ENCODE measurements at places on chromosomes 1 and 21. TPM values are rescaled to one million over a fixed set of nuclear protein-coding genes. Genes with fewer than 3 reads are reported as not detected.

- no peak overlapping the region for H3K27ac ChIP-seq
- H3K4me3 ChIP-seq = no peak overlapping the region
- no peaks in the 10 kb centered on the region for H3K27me3 ChIP-seq
- no peaks in the 10 kb centered on the region for H3K36me3 ChIP-seq
- no peak for DNase-seq
Measured at GRCh38 chr1:11641776-11642305, 12.4 kb downstream of the FBXO2 start.

DNA sequence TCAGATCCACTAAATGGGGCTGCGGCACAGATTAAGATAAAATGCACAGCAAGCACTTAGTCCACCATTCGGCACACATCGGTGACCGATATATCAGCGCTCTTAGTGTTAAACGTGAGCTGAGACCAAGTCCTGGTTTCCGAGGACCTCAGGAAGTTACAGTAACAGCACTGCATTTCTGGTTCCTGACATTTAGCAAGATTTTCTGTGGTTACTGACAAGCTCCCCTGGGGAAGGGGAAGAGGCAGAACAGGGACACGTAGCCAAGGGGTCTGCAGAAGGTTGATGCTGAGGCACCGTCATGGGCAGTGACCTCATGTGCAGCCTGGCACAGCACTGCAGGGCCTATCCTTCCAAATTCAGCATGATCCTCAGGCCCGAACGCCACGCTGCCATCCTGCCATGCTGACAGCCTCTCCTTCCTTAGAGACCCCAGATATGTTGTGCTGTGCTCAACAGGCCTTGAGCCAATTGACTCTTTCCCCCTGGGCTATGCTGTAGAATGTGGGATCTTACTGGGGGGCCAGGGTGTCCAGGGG, 13.4 kb upstream of the PEF1 start:
- no peak for DNase-seq
- H3K4me3 ChIP-seq = no peak overlapping the region
- no peaks in the 10 kb centered on the region for H3K27me3 ChIP-seq
- H3K27ac ChIP-seq = no peak overlapping the region
- no peaks in the 10 kb centered on the region for H3K36me3 ChIP-seq
- no peaks in the 10 kb centered on the region for H3K4me1 ChIP-seq

- H3K4me3 ChIP-seq = no peak overlapping the region
- no peaks in the 10 kb centered on the region for H3K4me1 ChIP-seq
- no peaks in the 10 kb centered on the region for H3K36me3 ChIP-seq
- no peak for DNase-seq
Measured at GRCh38 chr1:54453022-54453421, 46.8 kb upstream of the SSBP3 start.

DNA sequence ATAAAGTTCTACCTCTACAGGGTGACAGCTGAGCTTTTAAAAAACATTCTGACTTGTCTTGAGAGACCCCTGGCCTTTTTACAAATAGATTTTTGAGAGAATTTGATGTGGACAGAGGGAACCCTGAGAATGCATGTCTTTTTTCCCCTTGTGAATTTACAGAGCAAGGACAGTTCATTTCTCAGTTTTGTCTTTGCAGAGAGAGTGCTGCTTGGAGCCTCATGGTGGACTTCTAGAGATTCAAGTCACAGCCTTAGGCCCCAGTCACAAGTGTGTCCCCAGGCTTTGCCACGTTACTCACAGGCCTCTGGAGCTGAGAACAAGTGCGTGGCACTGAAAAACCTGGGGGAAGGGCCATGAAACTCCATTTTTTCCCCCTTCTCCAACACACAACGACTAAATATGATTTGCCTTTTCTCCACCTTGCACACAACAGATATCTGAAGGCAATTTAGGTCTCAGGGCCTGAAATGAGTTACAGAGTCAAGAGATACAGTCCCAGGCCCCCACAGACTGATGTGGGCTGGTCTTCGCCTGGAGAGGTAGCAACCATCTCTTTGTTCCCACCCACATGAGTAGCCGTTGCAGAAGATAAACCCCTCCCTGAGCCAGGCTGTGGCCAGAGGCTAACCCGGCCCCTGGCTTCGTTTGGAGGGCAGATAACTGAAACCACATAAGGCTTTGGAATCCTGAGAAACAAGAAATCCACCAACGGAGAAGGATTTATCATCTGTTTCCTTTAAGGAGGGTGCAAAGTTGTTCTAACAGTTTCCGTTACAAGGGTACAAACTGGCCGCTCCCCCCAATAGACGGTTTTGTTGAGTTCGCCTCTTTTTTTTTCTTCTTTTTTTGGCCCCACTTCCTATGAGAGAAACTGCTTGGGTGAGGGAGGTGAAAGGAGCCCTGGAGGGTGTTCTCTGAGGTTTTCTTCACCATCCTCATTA, 1.0 kb upstream of the PIGV start:
- H3K4me3 ChIP-seq = peak overlapping the region; percentile 91
- H3K27ac ChIP-seq = peak overlapping the region; percentile 82
- no peaks in the 10 kb centered on the region for H3K27me3 ChIP-seq
- peak; percentile 44 for DNase-seq
- peaks cover 7% of the 10 kb centered on the region for H3K36me3 ChIP-seq

GRCh38 chr21:46060596-46061061, 37.3 kb upstream of the COL6A2 start:
- H3K36me3 ChIP-seq = no peaks in the 10 kb centered on the region
- no peak for DNase-seq
- peaks cover 5% of the 10 kb centered on the region for H3K4me1 ChIP-seq
- no peak overlapping the region for H3K4me3 ChIP-seq

DNA sequence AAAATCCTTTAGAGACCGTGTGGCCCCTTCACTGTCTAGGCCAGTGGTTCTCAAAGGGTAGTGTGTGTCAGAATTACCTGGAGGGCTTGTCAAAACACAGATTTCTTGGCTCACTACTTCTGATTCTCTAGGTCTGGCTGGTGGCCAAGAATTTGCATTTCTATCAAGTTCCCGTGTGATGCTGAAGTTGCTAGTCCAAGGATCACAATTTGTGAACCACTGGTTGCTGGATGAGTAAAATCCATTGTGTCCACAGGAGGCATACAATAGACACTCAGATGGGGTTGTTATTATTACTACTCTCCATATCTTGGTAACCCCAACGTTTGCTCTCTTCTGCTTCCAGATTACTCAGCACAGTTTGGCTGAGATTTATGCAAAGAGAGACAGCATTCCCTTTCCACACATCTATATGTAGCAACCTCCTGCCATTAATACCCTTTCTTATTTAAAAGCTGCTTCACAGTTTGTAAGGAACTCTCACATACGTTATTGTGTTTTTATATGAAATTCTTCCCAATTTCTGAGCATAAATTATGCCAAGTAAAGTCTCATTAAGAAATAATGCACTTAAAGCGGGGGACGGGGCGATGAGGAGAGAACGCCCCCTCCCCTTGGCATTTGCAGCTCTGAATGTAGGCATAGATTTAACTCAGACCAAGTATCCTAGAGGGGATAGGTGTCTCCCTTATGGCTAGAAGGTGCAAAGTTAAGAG, 720 bp upstream of the TMCC2 start:
- no peaks in the 10 kb centered on the region for H3K36me3 ChIP-seq
- H3K4me3 ChIP-seq = peak overlapping the region; percentile 73
- no peaks in the 10 kb centered on the region for H3K27me3 ChIP-seq
- peak; percentile 34 for DNase-seq

DNA sequence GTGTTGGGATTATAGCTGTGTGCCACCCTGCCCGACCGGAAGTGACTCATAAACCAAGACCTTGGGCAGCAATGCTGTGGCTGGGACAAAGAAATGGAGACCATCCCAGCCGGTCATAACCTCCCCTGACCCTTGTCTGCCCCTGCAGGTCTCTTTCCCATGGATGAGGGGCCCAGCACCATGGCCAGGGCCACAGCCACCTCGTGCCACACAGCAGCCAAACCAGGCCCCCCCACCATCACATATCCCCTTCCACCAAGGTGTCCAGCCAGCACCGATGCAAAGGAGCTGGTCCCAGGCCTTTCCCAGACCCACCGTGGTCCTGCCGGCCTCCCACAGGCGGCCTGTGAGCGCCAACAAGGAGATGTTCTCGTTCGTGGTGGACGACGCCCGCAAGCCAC, 42.2 kb downstream of the FHAD1 start:
- no peak overlapping the region for H3K4me3 ChIP-seq
- H3K27ac ChIP-seq = no peak overlapping the region
- H3K36me3 ChIP-seq = no peaks in the 10 kb centered on the region
- DNase-seq = no peak
- H3K4me1 ChIP-seq = no peaks in the 10 kb centered on the region
- no peaks in the 10 kb centered on the region for H3K27me3 ChIP-seq

GRCh38 chr1:44941424-44942324, 44.7 kb downstream of the EIF2B3 start:
- no peaks in the 10 kb centered on the region for H3K4me1 ChIP-seq
- H3K27me3 ChIP-seq = no peaks in the 10 kb centered on the region
- H3K36me3 ChIP-seq = no peaks in the 10 kb centered on the region
- no peak for DNase-seq

- H3K4me3 ChIP-seq = no peak overlapping the region
- no peak for DNase-seq
- peaks cover 5% of the 10 kb centered on the region for H3K27me3 ChIP-seq
Measured at GRCh38 chr1:7698641-7699040, 72.5 kb upstream of the VAMP3 start.

DNA sequence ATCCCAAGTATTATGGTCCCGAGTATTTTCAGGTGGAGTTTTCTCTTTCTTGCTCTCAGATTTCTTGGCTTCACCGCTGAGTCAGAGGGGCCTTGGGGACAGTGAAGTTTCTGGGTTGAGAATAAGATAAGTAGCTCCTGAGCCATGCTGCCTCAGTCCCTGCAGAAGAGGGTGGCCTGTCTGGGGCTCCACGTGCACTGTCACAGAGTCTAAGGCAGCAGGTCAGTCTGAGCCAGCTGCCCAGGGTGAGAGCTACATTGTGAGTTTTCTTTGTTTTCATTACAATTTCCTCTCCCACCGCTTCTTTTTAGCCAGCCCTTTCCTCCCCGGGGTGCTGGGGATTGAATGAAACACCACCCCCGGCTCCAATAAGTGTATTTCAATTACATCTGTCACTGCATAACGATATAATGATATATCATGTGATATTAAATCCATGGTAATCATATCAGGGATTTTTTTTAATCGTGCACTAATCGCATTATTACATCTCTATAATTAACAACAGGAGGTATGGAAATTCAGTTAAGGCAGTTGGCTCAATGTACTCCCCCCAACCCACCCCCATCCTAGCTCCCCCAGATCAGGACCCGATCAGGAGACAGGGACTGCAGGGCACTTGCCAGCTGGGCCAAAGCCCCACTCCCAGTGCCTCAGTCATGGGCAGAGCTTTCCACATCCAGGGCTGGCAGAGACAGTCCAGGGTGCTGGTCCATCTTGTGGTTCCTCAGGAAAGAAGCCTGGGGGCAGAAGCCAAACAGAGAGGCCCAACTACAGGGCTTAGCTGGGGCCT, 43.7 kb downstream of the DMAP1 start:
- H3K27ac ChIP-seq = no peak overlapping the region
- H3K4me1 ChIP-seq = no peaks in the 10 kb centered on the region
- no peaks in the 10 kb centered on the region for H3K36me3 ChIP-seq

GRCh38 chr1:162230096-162230495, 146.6 kb downstream of the SPATA46 start:
- DNase-seq = no peak
- H3K4me1 ChIP-seq = no peaks in the 10 kb centered on the region
- no peaks in the 10 kb centered on the region for H3K36me3 ChIP-seq
- H3K4me3 ChIP-seq = no peak overlapping the region

DNA sequence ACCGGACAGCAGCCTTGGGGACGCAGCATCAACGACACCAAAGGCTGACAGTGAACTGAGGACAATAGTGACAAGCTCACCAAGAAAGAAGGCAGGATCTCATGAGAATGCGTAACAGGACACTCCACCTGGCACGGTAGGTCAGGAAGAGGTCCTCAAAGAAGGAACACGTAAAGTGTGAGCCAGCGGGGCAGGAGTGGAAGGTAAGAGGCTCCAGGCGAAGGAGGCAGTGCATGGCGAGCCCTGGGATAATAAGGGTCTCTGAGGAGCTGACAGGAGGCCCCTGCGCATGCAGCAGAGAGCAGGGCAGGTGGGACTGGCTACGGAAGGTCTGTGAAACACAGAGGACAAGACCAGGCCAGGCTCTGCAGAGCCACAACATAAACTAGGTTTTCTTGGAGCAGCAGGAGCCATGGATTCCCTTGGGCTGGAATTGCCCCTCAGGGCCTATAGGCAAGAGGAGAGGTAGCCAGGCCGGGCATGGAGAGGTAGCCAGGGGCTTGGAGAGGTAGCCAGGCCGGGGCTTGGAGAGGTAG, 8.2 kb downstream of the LSS start:
- H3K27me3 ChIP-seq = no peaks in the 10 kb centered on the region
- H3K4me3 ChIP-seq = no peak overlapping the region
- no peak for DNase-seq
- no peaks in the 10 kb centered on the region for H3K36me3 ChIP-seq

- no peak overlapping the region for H3K27ac ChIP-seq
- no peak overlapping the region for H3K4me3 ChIP-seq
- no peaks in the 10 kb centered on the region for H3K27me3 ChIP-seq
- H3K36me3 ChIP-seq = no peaks in the 10 kb centered on the region
Measured at GRCh38 chr21:42733037-42733627, 79.7 kb downstream of the PDE9A start.

DNA sequence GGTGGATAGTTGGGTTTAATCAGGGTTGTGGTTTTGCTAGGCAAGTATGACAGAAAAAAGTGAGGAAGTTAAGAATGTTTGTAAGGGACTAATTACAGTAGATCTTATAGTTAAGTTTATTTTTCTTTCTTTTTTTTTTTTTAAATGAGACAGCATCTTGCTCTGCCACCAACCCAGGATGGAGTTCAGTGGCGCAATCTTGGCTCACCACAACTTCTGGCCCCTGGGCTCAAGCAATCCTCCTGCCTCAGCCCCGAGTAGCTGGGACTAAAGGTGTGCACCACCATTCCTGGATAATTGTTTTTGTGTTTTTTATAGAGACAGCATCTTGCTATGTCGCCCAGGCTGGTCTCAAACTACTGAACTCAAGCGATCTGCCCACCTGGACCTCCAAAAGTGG, 41.7 kb downstream of the EYA3 start:
- no peaks in the 10 kb centered on the region for H3K36me3 ChIP-seq
- no peak overlapping the region for H3K4me3 ChIP-seq
- H3K27me3 ChIP-seq = no peaks in the 10 kb centered on the region
- H3K27ac ChIP-seq = no peak overlapping the region

GRCh38 chr1:10280439-10281350, 70.3 kb downstream of the KIF1B start:
- H3K27ac ChIP-seq = no peak overlapping the region
- no peaks in the 10 kb centered on the region for H3K4me1 ChIP-seq
- peaks cover 7% of the 10 kb centered on the region for H3K36me3 ChIP-seq
- no peak for DNase-seq
- no peaks in the 10 kb centered on the region for H3K27me3 ChIP-seq
- H3K4me3 ChIP-seq = no peak overlapping the region

- DNase-seq = no peak
- H3K27ac ChIP-seq = no peak overlapping the region
- H3K36me3 ChIP-seq = no peaks in the 10 kb centered on the region
- no peaks in the 10 kb centered on the region for H3K4me1 ChIP-seq
- no peak overlapping the region for H3K4me3 ChIP-seq
Measured at GRCh38 chr21:34004974-34005373, 68.4 kb upstream of the MRPS6 start.

- no peaks in the 10 kb centered on the region for H3K4me1 ChIP-seq
- H3K27ac ChIP-seq = no peak overlapping the region
- no peak for DNase-seq
- peaks cover 6% of the 10 kb centered on the region for H3K27me3 ChIP-seq
- no peaks in the 10 kb centered on the region for H3K36me3 ChIP-seq
Measured at GRCh38 chr1:223056802-223057201, 86.2 kb downstream of the TLR5 start.

Gene PADI3
- not detected for total RNA-seq

Gene PGLYRP4
- not detected for total RNA-seq

Gene CLEC20A
- 4.7 TPM for total RNA-seq

Gene PLEKHA6
- 0.47 TPM for total RNA-seq

Gene C2CD4D
- not detected for total RNA-seq

Gene KRTAP21-2
- not detected for total RNA-seq

Gene FABP3
- not detected for total RNA-seq

Gene GPR153
- 0.27 TPM for total RNA-seq
